ENCODE measurements at places on chromosomes 7 and 10.

DNA sequence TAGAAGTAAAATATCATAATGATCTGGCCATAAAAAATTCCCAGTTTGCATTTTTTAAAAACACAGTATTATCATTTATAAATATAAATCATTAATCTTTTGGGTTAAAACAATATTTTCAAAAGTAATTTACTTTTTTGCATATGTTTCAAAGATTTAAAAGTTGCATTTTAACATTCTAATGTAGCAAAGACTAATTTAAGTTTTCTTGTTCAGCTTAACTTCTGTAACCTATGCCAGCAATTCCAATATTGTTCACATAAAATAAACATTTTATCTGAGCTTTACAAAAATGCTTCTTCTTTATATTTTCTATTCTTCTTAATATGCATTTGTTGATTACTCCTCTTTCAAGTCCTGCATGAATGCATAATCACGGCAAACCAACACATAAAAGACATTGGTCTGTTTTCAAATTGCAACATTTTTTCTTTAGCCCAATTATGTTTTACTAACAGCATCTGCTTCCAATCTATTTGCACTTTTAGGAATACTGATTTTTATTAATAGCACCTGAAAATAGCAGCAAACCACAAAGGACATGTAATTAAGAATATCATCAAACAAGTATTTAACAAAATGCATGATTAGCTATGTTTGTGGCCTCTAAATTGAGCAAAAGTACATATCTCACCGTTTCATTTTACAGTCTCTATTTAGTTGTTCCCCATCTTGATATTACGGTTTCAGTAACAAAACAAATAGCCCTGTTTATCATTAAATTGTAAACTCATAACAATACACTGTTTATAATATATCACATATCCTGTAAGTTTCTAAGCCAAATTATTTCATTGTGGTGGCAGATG, 286.9 kb upstream of the NFE2L3 start:
- no peak for DNase-seq

GRCh38 chr7:80467069-80467468, 44.8 kb downstream of the GNAT3 start:
- DNase-seq = no peak

DNA sequence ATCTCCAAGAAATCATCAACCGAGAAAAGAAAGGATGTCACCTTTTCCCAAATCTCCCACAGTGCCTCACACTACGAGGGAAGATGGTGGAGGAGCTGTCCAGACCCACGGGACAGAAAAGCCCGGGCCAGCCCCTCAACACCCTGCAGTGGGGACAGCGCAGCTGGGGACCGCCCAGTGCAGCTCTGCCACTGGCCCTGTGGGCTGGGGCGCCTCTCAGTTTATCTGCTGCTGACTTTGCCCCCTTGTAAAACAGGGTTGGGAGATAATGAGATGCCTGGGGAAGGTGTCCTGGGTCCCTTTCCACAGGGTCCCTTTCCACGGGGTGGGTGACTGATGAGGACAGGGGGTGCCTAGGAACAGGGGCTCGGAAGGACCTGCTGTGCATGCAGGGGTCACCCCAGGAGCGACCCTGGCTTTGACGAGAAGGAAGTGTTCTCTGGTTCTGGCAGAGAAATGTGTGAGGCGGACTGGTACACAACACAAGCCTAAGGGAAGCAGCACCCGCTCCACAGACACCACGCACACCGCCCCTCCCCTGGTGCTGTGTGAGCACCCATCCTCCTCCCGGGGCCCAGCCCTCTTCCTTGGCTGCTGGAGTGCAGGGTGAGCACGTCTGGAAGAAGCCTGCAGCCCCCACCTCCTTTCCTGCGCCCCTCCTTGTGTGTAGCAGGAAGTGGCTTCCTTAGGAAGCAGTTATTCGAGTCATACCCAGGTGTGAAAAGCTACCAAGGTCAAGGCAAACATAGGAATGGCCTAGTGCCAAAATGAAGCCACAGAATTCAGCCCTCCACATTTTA, 339.9 kb downstream of the DNAJB6 start:
- DNase-seq = no peak

- no peak for DNase-seq
These were observed 520 bp downstream of the FAM20C start for GRCh38 chr7:192701-193480.

DNA sequence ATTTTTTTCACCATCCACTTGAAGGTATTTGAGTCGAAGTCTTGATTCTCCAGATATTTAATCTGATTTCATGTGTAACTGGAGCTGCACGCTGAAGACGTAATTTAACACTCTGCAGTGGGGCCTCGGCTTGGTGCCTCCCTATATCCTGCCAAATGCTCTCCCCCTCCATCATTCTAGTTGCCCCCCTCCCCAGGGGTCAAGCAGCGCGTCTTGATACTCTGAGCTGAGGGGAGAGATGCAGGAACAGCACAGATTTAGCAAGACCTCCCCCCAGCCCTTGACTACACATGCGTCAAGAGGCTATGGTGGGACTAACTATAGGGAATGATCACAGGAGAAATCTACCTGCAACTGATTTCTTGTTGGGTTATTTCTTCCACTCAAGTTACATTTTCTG, 85.8 kb downstream of the PRPF18 start:
- DNase-seq = no peak

DNA sequence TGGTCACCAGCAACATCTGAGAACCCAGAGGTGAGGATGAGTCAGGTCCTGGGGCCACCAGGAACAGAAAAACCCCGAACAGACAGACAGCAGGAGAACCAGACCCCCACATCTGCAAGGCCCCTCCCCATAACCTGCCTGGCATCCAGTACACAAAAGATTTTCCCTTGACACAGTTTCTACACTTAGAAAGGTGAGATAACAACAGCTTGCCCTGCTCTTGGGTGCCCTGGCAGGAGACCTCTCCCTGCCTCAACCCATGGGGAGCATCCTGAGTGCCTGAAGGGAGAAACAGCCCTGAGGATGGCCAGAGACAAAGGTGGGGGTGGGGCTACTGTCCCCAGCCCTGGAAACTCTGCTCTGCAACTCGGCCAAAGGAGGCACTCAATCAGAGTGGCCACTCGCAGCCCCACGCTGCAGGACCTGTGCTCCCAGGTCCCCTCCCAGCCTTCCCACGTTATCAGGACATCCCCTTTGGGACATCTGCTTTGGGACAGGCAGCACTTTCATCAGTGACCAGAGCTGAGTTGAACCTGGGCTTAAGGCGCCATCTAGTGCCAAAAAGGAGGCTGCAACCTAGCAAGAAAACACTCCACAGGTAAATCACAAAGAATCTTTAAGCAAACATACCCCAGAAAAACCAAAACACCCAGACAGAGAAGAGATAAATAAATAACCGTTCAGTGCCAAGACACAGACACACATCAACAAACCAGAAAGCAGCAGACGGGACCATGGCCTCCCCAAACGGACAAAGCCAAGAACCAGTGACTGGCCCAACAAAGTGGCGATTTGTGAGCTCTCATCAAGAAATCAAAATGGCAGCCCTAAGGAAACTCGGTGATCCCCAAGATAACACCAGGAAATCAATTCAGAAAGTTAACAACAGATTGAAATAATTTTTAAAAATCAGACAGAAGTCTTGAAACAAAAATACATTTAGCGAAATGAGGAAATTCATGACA, 233.7 kb downstream of the PTPRN2 start:
- no peak for DNase-seq

DNA sequence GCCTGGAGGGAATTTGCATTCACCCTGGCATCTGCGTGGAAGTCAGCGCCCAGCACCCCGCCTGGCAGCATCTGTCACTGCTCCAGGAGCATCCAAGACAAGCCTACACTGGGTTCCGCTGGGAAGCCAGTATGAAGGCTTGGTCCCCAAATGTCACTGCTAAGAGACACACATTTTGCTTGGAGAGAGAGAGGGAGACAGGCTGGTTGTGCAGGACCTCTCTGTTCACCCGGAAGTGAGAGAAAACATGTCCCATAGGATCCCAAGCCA, 119.5 kb downstream of the SEC23IP start:
- DNase-seq = no peak

- DNase-seq = no peak
These were observed 201.0 kb upstream of the LYZL2 start for GRCh38 chr10:30830315-30831230.

DNA sequence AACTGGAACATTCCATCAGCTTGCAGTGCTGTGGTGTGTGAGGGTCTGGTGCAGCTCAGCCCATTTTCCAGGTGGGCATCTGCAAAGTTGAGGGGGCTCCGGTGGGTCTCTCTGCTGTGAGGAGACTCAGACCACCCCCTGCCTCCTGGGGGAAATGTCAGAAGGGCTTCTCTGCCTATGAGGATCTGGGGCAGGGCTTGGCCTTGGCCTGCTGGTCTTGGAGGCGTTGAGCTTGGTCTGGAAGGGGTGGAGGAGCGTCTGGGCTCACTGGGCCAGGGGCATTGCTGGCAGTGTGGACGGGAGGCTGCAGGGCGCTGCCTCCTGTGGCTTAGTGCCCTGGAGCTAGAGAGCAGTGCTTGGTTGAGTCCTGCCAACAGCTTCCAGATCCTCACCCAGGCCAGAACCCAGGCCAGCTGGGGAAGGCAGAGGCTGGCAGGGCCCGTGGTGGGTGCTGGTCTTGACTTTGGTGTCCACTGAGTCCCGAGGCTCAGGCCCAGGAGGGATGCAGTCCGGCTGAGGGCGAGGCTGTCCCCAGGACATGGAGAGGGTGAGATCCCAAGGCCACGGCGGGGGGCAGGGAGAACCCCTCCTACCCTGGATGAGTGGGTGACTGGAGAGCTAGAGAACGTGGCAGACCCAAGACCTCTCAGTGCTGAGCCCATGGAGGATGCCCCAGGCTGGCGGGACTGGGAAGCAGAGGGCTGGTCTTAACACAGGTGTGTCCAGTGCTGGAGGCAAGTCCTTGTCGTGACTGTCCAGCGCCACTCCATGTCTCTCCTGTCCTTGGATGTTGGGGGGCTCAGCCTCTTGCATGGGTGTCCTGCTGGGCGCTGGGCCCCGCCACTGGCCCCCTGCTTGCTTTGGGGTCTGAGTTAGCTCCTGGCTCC, 2.8 kb downstream of the SPRN start:
- no peak for DNase-seq

DNA sequence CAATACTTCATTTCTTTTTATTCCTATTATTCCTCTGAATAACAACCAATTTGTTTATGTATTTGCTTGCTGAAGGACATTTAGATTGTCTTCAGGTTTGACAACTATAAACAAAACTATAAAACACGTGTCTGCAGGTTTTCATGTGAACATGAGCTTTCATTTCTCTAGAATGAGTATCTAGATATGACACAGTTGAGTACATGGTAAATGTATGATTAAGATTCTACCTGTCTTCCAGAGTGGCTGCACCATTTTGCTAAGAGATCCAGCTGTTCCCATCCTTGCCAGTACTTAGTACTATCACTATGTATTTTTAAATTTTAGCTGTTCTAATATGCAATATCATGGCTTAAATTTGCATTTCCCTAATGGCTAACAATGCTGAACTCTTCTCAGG, 10.1 kb downstream of the MCMBP start:
- no peak for DNase-seq

GRCh38 chr7:14381306-14381705, 391.8 kb upstream of the ETV1 start:
- DNase-seq = no peak

GRCh38 chr10:28250782-28251181, 52.1 kb downstream of the MPP7 start:
- DNase-seq = no peak

DNA sequence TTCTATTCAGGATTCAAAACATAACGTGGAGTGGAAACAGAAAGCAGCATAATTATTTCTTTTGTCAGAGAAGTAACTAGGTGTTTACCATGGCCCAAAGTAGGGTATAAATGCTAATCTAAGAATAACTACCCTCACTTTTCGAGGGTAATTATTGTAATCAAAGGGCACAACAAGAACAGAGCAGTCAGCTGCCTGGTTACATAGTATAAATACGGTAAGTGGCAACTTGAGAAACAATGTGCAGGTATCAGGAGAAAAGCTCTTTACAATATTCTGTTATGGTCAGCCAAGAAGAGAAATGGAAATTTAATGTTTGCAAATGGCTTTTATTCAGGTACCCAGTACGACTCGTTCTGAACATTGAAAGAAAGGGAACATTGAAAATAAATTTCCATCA, 242.0 kb upstream of the NPY start:
- no peak for DNase-seq

GRCh38 chr10:103502849-103503660, 9.6 kb downstream of the NEURL1 start:
- no peak for DNase-seq

- DNase-seq = no peak
These were observed 736.6 kb downstream of the AUTS2 start for GRCh38 chr7:70334871-70335270.

GRCh38 chr7:159117366-159118196, 27.1 kb downstream of the VIPR2 start:
- DNase-seq = no peak

DNA sequence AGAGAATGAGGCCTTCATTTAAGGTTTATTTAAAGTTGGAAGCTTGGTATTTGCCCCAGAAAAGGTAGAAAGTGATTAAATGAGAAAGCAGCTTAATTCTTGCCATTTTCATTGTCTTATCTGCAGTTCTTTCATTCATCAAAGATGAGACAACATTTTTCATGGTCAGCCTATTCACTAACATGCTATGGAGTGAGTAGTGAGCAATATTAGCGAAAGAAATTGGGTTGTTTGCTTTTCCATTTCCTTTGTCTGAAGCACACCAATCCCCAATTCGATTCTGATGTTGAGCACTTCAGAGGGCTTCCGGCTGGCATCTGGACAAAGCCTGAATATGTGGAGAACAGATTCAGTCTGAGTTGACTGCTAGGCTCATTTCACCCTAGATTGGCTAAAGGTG, 317.2 kb downstream of the BBS9 start:
- no peak for DNase-seq

- no peak for DNase-seq
These were observed 100.0 kb downstream of the MTERF1 start for GRCh38 chr7:91780521-91780920.

DNA sequence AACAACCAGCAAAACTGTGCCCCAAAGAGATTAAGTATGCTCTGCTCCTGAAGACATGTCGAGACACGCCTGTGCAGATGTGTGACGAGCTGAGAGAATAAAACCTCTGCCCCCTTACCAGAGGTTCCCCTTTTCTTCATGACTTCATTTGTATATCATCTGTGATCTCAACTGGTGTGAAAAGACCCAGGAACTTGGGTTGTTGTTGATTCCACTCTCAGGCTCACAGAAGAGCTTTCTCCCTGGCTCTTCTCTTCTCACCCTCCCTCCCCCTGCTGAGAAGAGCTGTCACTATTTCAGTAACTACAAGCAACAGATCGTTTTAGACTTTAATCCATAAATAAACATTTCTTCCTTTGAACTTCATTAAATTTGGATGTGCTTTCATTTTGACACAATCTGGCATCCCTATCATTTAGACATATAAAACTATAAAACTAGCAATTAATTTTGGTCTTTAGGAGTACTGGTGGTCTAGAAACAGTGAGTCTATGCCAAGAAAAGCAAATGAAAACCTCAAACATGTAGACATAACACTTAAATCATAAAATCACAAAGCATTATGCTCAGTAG, 179.3 kb upstream of the FZD8 start:
- no peak for DNase-seq

GRCh38 chr10:126839094-126839761, 66.0 kb upstream of the DOCK1 start:
- no peak for DNase-seq

GRCh38 chr10:77741746-77742145, 104.1 kb upstream of the KCNMA1 start:
- DNase-seq = no peak
